ENCODE measurements at places on chromosomes 2 and 18. TPM values are rescaled to one million over a fixed set of nuclear protein-coding genes. Genes with fewer than 3 reads are reported as not detected.
A peak's percentile ranks its signal among the peaks of the same experiment; 100 is the strongest.

DNA sequence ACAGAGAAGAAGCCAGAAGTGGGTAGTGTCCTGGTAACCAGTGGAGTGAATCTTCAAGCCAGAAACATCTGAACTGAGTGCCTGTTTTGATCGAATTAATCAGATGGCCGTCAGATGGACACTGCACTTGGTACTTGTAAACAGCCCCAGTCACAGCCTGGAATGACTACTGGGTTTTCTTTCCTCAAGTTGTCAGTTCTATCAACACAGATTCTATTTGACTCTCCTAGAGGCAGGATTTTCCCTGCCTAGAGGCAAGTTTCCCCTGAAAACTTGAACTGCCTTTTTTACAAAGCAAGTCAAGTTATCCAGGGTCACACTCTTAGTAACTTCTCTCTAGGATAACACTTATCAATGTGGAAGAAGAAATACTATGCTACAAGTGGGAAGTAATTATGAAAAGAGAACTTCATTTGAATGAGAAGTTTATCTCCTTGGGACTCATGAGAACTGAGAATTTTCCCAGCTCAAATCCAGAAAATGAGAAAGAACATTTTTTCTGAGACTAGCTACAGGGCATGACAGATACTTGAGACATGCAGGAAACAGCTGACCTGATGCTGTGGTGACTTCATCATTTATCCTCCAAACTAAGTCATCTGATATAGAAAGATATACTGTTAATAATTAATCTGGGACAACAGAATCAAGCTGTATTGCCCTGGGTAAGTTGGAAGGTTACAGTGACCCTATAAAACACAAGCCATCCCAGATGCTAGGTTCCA lies 36.0 kb downstream of the SULT1C2 start:
- DNase-seq, result no peak

- peak; percentile 8 for DNase-seq
Observed at GRCh38 chr2:32900246-32900973, 46.3 kb upstream of the LTBP1 start.

- DNase-seq, result no peak
Observed at GRCh38 chr2:72004976-72005375, 142.7 kb downstream of the CYP26B1 start.

GRCh38 chr18:48594471-48595094 lies 55.8 kb downstream of the CTIF start:
- no peak for DNase-seq

GRCh38 chr2:85066874-85067351 lies 66.3 kb upstream of the TCF7L1 start:
- peak; percentile 92 for DNase-seq

- DNase-seq, result no peak
Observed at GRCh38 chr2:195121341-195121740, 535.7 kb upstream of the SLC39A10 start.

DNA sequence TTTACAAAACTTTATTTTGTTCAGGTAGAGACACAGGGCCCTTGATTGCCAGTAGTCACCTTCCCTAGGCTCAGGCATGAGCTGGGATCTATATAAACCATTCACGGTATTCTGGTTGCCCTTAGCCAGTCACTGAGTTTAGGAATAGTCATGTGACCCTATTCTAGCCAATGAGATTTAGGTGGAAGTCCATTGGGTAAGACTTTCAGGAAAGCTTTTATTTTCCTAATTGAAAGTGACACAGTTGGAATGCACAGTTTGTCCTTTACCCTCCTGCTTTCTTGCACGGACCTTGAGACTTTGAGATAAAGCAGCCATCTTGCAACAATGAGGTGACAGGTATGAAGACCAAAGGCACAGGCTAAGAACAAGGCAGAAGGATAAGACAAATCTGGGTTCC lies 21.5 kb downstream of the SLC4A5 start:
- DNase-seq, result no peak

GRCh38 chr2:219119422-219120043 lies 41.1 kb downstream of the NHEJ1 start:
- peak; percentile 81 for DNase-seq

DNA sequence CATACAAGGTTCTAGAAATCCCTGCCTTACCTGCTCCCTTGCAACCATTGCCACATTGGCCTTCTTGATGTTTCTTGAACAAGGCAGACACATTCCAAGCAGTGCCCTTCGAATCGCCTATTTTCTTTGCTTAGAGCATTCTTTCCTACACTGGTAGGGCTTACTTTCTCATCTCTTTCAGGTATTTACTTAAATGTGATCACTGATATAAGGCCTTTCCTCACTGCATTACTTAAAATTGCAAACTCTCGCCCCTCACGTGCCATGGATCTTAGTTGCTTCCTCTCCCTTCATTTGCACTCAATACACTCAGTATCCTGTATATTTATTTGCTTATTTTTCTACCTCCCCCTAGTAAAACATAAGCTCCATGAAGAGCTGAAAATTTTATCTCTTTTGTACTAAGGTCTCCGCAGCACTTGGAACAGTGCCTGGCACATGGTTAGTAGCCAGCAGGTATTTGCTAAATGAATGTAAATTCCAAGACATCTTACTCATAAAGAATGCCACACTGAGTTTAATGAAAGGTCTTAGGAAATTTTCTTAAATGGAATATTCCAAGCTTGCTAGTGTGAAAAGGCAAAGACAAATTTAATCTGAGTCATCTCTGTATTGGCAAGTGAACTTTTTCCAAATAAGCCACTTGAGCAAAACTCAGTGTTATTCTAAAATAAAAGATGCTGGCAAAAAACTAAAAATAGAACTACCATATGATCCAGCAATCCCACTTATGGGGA lies 42.4 kb upstream of the FIGN start:
- DNase-seq, result no peak

RIT2 gene
- total RNA-seq, result not detected

DNAJC5G gene
- total RNA-seq, result not detected

GAREM2 gene
- total RNA-seq, result 15.1 TPM

EFHD1 gene
- 5.9 TPM for total RNA-seq

MALT1 gene
- total RNA-seq, result 24.4 TPM

LYPD1 gene
- total RNA-seq, result 5.3 TPM

GNLY gene
- not detected for total RNA-seq

All from neural progenitor cell (in vitro differentiated cells).